ENCODE measurements at places on chromosomes 3 and 15.

DNA sequence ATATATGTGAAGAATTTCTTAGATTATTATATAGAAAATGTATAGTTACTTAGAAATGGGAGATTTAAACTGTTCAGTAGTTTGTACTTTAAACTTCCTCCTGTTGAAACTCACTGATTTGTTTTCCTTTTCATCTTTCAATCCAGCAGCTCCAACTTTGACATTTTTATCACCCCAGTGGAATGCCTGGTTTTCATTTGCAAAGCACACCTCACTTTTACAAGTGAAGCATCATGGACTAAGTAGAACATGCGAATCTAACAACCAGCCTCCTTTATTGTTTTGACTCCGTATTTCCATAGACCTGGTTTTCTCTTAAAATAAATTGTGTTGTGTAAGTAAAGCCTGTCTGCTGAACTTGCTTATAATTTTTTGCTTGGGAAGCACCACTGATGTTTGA is 97.8 kb upstream of the ROBO2 start:
- DNase-seq = no peak

DNA sequence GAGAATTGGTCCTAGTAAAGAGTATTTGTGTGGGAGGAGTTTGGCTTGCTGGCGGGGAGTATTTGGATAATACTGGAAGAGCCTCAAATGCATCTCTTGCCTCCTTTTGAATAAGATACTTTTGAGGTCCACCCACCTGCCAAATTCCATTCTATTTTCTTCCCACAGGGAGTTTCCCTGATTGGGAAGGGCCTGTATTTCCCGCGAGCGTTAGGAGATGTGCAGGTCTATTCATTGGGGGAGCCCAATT is 406 bp upstream of the RASA2 start:
- no peak for DNase-seq

DNA sequence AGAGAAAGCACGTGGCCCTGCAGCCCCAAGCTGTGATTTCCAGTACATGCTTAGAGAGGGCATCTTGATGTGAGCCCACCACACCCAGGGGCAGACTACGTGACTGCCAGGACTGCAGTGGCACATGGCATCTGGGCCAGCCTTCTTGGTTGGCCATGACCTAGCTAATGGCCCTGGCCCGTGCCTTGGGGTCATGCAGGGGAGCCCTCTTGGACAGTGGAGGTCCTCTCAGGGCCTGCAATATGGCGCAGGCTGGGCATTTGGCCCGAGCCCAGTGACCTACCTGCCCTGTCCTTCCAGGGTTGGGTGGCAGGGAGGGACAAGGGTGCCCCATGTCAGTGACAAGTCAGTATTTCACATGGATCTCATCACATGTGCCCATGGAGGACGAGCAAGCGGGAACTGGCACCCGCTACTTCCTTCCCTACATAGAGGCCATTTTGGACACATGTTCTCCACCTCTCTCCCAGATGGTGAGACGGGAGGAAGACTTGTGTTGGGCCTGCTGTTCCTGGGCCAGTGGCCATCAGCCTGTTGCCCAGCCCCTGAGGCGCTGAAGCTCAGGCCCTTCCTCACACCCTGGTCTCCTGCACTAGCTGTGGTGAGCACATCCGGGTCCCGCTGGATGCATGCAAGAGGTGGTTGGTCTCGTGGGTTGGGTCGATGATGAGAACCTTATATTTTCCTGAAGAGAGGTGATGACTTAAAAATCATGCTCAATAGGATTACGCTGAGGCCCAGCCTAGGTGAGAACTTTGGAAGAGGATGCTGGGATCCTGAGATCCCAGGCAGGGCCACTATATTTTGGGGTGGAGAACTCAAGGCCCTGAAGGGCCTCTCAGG is 195.6 kb downstream of the UBE3A start:
- DNase-seq = no peak

DNA sequence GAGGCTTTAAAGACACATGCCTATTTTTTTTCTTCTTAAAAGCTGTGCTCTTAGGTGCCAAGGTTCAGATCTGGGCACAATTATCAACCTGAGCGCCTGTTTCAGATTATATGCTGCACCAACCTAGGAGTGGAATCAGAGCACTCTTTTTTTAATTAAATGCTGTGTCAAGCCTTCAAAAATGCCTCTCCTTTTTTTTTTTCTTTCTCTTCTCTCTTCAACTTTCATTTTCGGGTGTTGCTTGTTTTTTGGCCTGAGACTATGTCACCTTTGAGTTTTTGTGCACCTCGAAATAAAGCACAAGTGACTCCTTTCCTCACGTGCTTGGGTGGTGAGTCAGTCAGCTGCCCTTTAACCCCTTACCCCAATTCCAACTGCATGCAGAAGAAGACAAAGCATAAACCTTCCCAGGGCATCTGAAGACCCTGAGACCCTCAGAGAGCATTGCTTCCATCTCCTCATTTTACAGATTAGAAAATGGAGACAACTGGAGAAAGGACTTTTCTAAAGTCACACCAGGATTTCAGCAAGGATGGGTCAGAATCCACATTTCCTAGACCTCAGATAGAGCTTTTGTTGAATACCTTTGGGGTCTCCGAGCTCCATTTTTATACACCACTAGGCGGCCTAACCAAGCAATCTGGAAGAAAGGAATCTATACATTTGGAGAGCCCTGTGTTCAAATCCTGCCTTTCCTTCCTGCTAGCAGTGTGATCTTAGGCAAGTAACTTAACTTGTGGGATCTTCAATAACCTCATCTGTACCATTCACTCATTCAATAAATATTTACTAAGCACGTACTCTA is 631 bp upstream of the PRICKLE2 start:
- DNase-seq = no peak

DNA sequence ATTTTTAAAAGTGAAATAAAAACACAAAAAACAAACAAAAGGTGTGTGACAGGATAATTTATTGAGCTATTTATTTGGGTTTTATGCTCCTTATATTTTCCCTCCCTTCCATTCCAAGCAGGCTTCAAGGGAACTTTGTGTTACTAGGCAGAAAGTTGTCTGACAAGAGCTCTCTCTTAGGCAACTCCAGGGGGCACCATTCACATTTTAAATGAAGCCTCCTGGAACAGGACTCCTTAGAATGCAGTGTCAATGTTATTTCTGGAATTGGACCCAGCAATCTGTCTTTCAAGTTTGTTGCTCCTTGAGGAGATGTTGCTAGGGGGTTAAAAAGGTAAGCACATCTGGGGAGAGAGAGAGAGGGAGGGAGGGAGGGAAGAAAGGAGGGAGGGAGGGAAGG is 5.4 kb upstream of the RFX7 start:
- no peak for DNase-seq

- no peak for DNase-seq
These were observed 463.6 kb downstream of the SHQ1 start for GRCh38 chr3:72384602-72385001.
